ENCODE measurements at places on chromosomes 13 and 19. TPM values are rescaled to one million over a fixed set of nuclear protein-coding genes. Genes with fewer than 3 reads are reported as not detected.

The CDC34 gene
- 86.2 TPM for total RNA-seq

The MIDN gene
- 80.1 TPM for total RNA-seq

The ACTN4 gene
- 1,387 TPM for total RNA-seq

The SPIB gene
- not detected for total RNA-seq

The LRG1 gene
- 13.5 TPM for total RNA-seq

The S1PR5 gene
- 2.4 TPM for total RNA-seq

The TMEM38A gene
- total RNA-seq: 11.9 TPM

The U2AF1L4 gene
- 34.4 TPM for total RNA-seq

The PDX1 gene
- not detected for total RNA-seq

The PIP5K1C gene
- total RNA-seq: 84.5 TPM
